ENCODE measurements at places on chromosomes 1 and 21.

GRCh38 chr1:247286134-247286670, 30.3 kb downstream of the VN1R5 start:
- no peak for DNase-seq

DNA sequence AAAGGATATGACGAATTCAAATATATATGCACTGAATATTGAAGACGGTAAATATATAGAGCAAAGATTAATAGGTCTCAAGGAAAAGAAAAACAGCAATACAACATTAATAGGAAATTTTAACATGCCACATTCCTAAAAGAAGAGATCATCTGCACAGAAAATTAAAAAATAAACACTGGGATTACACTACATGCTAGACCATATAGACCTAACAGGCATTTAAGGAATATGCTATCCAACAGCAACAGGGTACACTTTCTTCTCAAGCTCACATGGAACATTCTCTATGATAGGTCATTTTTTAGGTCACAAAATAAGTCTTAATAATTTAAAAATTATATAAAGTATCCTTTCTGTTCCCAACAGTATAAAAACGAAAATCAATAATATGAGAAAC, 1038.3 kb downstream of the KCNT2 start:
- DNase-seq: no peak

DNA sequence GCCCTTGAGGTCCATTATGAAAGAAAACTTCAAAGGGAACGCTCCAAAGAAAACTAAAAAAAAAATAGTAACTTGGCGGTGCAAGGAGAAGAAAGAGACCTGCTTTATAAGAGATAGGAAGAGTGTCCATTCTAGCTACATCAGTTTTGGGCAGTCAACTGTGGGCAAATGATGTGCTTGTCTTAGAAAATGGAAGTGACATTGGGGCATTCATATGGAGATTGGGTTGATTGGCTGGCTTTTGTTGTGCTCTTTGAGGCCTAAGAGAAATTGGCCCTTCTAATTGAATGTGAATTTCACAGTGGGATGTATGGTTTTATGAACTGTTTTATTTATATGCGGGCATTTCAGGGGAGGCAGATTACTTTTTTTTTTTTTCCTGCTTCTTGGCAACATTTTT, 13.2 kb downstream of the PPP1R12B start:
- DNase-seq: peak; percentile 82

GRCh38 chr1:36560621-36561360, 78.1 kb upstream of the CSF3R start:
- no peak for DNase-seq

- DNase-seq: no peak
Observed at GRCh38 chr1:86705665-86705985, 1.2 kb downstream of the SH3GLB1 start.

GRCh38 chr1:59359325-59359724, 62.4 kb downstream of the FGGY start:
- peak; percentile 28 for DNase-seq

DNA sequence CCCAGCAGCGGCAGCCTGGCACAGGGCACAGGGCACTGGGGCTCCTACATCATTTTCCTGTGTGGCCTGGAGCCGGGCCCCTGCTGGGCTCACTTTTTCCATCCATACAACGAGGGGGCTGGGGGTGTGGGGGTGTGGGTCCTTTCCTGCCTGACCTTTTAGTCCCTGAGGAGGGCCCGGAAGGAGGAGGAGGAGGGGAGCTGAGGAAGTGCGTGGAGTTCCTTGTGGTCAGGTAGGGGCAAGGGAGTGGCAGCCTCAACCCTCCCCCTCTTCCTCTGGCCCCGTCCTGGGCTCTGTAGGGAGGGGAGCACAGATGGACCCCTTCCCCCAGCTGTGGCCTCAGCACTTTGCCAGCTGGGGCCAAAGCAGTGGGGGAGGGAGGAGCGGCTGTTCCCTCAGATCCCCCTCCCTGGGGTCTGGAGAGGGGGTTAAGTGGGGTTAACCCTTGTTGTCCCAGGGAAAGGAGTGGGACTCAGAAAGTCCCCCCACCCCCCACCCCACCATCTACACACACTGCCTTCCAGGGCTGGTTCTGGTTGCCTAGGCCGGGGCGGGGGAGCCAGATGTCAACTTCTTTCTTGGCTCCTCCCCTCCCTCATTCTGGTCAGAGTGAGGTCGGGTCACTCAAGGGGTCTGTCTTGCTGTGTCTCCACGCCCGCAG, 5.7 kb downstream of the NTRK1 start:
- DNase-seq: no peak

GRCh38 chr1:233242827-233243483, 52.6 kb downstream of the PCNX2 start:
- no peak for DNase-seq

- no peak for DNase-seq
Observed at GRCh38 chr21:38350684-38351083, 93.9 kb downstream of the KCNJ15 start.

GRCh38 chr21:35528116-35529042, 479.3 kb upstream of the RUNX1 start:
- no peak for DNase-seq

DNA sequence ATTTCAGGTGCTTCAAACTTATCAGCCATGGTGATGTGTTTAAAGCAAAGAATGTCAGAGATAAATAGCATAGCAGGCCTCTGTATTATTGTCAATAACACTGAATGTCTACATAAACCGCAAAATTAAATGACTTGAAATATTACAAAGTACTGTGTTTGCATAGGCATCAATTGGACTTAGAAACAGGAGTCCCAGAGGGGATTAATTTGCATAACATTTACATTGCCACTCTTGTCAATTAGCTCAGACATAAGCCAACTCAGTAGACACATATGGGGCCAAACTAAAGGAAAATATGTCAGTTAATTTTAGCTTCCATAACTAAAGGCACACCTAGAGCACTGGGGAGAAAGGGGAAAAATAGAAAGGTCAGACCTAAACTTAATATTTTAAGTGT, 814.5 kb upstream of the NEGR1 start:
- no peak for DNase-seq

- DNase-seq: no peak
Observed at GRCh38 chr1:201381130-201381529, 3.6 kb upstream of the TNNT2 start.

DNA sequence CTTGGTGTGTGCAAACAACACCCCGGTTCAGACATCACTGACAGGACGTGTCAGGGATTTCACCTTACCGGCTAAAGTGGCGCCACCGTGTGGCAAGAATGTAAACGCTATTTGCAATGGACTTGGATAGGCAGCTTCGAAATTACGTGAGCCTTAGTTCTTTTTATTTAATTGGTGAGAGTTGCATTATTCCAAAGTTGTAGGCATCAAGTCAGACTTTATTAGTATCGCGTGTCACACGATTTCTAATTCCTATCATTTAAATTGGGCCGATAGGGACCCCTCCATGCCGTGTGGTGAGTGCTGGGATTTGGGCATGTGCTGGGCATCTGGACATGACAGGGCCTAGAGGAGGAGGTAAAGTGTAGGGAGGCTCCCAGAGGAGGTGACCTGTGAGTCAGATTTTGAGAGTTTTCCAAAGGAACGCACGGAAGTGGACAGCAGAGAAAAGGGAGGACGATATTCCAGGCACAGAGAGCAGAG, 14.5 kb upstream of the CPT2 start:
- peak; percentile 95 for DNase-seq

DNA sequence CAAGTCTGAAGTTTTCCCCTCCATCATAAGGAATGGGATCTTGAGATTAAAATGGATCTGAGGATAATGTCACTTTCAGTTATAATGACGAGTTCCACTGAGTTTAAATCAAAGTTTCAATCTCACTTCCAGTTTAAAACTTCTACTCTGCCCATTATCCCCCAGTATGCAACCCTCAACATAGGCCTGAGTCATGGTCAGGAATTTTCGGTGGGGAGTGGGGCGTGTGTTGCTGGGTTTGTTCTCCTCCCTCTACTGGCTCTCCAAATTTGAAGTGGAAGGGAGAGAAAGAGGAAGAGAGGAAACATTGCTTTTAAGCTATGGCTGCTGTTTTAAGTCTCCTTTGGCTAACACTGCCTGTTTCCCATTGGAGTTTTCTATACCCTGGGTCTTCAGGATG, 152.9 kb downstream of the TM2D1 start:
- no peak for DNase-seq

DNA sequence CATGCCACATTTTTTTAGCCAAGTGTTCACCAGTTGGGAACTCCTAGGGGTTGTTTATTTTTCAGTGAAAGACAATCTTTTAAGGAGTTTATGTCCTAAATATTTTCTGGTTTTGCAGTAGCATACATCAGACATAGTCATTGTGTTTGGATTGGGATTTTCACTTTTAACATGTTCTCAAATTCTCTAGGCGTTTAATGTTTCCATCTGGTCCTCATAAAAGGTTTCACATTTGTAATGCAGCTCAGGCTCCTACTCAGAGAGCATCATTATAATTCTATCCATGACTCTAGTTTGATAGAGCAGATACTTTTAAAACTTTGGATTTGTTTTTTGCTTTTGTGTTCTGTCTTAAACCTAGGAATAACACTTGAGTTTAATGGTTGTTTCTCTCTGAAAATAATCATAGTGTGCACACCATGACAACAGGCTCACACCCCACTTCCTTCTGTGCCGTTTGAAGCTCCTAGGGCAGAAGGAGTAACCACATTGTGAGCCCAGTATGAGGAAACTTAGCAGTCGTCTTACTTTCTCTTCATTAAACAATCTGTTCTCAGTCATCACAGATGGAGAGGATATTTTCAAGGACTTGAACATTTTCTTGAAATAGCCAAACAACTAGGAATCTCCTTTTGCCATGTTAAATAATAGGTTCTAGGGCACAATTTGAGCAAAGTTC, 219.6 kb downstream of the PDE4B start:
- no peak for DNase-seq

DNA sequence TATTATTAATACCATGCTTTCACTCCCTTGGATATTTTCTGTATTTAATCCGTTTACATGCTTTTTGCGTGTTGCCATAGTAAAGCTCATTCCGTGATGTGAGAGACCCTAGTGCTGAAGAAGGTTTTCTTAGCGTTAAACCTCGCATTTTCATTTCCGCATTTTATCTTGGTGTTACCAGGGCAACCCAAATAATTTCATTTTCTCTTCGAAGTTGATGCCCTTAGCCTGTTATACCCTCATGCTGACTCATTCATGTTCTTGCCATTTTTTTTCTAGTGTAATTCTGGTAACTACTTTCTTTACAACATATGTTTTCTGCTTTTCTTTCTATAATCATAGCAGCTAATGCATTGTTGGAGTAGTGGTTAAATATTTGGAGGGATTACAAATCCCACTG, 37.2 kb downstream of the LRRC8C start:
- DNase-seq: no peak

- no peak for DNase-seq
Observed at GRCh38 chr1:65418522-65419185, 1.8 kb upstream of the LEPR start.

Data from NT2/D1 (cell line).